ENCODE measurements at places on chromosomes 4 and X.

- DNase-seq = no peak
These were observed 23.4 kb downstream of the CCNI start for GRCh38 chr4:77052352-77052751.

DNA sequence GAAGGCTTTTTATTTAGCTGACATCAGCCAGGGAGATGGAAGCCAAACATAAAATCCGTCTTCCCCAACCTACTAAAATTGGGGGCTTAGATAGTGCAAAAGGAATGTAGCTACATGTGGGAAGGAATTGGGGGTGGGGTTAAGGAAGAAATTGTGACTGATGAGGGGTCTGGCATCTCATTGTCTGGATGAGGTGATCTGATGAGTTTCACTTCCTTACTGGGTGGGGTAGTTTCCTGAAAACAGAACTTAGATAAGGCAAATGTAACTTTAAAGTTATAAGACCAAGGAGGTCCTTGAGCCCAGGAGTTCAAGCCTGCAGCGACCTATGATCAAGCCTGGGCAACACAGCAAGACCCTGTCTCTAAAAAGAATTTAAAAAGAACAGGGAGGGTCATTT, 105.5 kb upstream of the NEIL3 start:
- no peak for DNase-seq

GRCh38 chr4:164892018-164892417, 15.0 kb downstream of the APELA start:
- DNase-seq = no peak

DNA sequence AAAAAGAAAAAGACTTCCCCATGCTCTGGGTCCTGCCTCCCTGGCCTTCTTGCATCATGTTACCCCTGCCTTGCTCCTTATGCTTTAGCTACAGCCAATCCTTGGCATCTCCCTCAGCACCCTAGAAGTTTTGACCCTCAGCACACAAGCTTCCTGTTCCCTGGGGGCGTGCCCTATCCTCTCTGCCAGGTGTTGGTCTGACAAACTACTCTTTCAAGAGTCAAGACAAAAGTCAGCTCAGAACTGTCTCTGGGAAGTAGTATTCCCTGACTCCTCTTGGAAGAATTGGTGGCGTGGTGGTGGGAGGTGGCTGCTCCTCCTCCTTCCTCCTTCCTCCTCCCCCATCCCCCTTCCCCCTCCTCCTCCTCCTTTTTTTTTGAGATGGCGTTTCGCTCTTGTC, 41.0 kb downstream of the PRPS1 start:
- no peak for DNase-seq

DNA sequence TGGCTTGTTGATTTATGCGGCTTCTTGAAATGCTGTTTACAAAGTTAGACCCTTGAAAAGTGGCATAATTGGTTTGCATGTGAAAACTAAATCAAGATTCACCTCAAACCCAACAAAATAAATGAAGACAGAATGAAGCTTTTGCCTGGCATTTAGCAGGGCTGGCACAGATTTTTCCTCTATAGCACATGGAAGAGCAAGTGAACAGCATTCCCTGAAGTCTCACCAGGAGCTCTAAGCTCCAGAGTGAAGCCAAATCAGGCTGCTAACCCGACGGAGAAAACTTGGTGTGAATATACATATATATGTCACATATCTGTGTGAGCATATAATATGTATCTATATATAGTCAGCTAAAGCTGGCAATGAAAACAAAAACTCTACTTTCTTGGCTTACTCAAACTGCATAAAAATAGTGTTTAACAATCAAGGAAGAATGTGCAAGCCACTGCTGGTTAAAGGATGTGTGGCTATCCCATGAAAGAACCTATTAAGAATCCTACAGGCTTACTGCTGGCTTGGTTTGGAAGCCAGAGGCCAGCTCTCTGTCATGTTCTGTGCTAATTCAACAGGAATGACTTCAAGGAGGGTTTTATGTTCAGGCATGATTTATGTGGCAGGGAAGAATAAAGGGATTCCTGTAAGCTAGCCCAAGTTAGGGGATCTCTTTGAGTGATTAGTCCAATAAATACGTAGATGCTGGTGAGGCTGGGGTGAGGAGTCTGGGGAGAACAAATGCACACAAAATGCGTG, 69.9 kb downstream of the MFAP3L start:
- no peak for DNase-seq

GRCh38 chrX:119375561-119375960, 23.6 kb upstream of the SLC25A43 start:
- DNase-seq = no peak

DNA sequence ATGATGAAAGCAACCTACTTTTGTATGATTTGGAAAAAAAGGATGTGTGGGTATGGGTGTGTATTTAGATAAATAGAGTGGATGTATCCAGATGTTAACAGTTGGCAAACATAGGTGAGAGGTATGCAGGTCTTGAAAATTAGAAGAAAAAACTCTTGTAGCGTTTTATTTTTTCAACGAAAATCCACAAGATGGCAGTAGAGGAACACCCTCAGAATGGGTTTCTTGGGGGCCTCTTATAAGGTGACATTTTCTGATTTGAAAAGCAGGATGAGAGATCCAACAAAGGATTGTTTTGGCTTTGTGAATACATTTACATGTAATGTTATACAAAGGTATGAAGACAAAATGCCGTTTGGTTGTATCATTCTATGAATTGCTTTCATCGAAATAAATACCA, 68.3 kb downstream of the FMR1NB start:
- DNase-seq = peak; percentile 32

DNA sequence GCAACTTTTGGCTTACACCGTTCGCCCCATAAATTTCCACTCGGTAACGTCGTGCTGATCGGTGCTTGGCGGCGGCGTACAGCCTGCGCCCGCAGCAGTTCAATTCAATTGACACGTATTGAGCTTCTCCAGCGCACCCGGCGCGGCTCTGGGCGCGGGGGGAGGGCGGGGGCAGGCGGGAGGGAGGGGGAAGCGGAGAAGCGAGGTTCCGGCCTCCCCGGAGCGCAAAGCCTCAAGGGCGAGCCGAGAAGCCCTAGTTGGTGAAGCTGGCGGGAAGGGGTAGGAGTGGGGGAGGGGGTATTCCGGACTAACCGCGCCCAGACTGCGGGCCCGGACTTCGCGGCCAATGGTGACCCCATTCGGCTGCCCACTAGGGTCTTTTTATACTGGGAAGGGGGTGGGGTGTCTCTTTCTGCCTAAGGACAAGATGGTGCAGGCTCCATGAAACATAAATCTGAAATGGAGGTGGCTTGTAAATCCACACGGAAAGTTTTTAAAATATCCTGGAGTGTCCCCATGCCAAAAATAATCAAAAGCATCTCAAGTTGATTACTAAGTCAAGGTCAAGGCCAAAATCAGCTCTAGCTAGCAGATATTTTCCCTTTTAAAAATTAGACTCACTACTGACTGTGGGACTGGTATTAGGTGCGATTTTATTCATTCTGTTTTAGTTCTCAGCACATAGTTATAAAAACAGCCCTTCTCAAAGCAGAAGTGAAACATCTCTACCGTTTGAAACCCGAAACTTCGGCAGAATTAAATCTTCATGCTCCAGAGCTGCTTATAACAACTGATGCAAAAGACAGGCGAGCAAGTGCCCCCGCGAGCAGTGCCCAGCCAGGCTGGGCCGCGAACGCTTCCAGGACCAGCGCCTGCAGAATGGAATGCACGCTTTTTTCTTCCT, 1.5 kb upstream of the BCOR start:
- DNase-seq = no peak

- DNase-seq = no peak
These were observed 27.1 kb upstream of the ALB start for GRCh38 chr4:73376976-73377375.

- no peak for DNase-seq
These were observed 462.2 kb downstream of the INPP4B start for GRCh38 chr4:142383800-142384470.

GRCh38 chrX:154436374-154436982, 476 bp upstream of the GDI1 start:
- no peak for DNase-seq

- DNase-seq = peak; percentile 49
These were observed 241.4 kb upstream of the PGRMC2 start for GRCh38 chr4:128528793-128529553.

GRCh38 chrX:38278682-38279081, 48.6 kb downstream of the RPGR start:
- no peak for DNase-seq

DNA sequence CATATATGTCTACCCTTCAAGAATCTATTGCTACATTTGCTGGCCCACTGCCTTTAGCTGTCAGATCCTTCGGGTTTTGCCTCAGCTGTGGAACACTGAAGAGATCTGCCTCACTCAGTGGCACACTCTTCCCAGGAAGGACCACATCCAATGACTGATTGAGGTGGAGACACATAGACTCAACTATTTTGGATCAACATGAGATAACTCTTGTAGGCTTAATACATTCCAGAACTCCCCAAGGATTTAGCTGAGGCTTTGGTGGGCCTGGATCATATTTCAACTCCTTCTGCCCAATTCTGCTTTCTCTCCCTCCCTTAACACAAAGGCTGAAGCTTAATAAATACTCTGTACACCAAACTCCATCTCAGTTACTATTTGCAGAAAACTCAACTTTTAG, 100.5 kb downstream of the CORIN start:
- DNase-seq = no peak

GRCh38 chr4:30619679-30620078, 100.5 kb upstream of the PCDH7 start:
- DNase-seq = no peak

GRCh38 chr4:154254999-154255398, 236.6 kb downstream of the DCHS2 start:
- no peak for DNase-seq
